ENCODE measurements at places on chromosomes 13 and 19.

- DNase-seq: no peak
These were observed 17.2 kb downstream of the GTF2F2 start for GRCh38 chr13:45137526-45137925.

GRCh38 chr19:42158926-42159325, 26.7 kb upstream of the POU2F2 start:
- DNase-seq: no peak

GRCh38 chr19:3201911-3202310, 16.2 kb downstream of the NCLN start:
- DNase-seq: no peak

- DNase-seq: no peak
These were observed 218.5 kb downstream of the ZNF536 start for GRCh38 chr19:30590596-30591229.

DNA sequence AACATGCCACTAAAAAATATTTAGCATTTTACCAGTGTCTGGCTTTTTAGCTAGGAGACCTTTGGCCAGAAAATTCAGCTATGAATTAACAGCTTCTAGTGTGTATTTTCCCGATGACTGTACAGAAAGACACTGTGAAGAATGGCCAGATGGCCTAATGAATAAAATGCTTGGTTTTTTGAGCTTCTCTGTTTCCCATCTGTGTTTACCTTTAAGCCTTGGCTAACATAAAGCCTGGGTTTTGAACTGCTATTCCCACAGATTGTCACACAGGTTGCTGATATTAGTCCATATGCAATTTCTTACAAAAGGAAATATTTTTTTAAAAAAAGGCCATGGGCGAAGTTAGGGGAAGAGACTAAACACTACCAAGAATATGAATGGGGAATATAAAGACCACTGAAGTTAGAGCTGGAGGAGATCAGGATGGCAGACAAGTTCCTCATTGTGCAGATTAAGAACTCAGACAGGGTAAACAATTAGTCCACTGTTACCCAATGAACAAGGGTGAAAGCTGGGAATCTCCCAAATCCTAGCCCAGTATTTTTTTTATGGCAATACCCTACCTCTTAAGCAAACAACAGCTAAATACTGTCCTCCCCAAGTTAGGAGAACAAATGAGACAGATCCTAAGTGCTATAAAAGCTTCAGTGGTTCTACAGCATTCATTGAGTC, 95.1 kb downstream of the DCT start:
- DNase-seq: no peak

DNA sequence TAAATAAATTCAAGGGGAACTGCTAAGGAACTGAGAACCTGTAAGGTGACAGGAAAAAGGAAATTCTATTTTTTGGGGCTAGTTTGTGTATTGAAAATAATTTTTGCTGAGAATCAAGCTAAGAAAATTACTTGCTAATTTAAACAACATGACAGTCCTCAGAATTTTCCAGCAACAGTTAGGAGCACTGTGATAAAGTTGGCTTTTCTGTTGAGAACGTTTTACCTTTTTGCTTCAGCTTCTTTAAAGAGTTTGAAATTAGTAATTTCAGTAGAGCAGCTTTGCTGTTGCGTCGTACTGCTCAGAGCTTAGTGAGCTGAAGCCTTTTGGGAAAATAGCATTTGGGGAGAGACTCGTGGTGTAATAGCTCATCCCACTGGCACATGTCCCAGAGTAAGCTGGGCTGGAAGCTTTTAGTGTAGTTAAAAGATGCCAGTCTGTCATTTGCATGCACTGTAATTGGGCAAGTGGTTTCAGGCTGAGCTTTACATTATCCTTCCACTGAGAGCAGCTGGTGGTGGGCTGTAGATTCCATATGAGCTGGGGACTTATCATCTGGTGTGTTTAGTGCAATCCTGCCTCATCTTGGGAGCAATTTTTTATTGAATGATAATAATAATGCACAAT, 69.8 kb downstream of the LRCH1 start:
- DNase-seq: peak; percentile 80

DNA sequence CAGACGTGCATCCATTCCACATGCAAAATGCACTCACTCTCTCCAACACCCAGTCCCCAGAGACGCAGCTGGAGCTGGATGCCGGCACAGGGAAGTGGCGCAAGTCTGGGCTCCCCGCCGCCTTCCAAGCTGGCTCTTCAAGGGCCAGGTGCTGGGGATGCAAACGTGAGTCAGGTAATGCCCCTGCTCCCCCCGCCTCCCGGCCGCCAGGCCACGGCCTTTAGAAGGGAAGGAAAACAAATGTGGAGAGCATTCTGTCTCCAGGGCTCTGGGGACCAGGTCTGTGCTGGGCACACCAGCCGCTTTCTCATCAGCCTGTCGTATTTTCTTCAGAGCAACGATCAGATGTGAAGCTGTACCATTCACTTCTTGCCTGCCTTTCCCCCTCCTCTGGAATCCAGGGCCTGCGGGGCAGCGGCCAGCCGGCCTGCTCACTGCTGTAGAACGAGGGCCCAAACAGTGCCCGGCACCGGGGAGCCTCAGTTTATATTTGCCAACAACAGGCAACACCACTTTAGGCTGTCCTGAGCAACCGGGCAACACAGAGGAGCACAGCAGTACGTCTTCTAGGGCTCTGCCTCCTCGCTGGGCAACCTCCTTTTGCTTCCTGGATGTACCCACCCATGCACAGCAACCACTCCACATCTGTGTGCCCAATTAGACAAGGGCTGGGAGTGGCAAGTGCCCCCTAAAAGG, 3.8 kb downstream of the RAB20 start:
- DNase-seq: no peak

DNA sequence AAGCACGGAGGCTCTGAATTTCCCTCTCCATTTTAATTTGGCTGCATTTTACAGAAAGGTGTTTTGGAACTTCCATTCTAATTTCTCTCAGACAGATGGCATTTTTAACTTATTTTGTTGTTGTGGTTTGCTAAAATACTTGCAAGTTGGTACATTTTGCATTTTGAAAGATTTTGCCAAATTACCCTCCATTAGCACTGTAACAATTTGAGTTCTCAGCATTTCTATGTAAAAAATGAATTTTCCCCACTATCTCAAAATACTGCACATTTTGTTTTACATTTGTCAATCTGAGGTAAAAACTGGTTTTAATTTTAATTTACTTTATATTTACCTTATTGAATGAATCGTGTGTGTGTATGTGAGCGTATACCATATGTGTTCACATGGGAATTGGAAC, 7.0 kb upstream of the HNRNPL start:
- DNase-seq: no peak

- peak; percentile 66 for DNase-seq
These were observed 319.6 kb downstream of the TEX29 start for GRCh38 chr13:111640006-111640405.

DNA sequence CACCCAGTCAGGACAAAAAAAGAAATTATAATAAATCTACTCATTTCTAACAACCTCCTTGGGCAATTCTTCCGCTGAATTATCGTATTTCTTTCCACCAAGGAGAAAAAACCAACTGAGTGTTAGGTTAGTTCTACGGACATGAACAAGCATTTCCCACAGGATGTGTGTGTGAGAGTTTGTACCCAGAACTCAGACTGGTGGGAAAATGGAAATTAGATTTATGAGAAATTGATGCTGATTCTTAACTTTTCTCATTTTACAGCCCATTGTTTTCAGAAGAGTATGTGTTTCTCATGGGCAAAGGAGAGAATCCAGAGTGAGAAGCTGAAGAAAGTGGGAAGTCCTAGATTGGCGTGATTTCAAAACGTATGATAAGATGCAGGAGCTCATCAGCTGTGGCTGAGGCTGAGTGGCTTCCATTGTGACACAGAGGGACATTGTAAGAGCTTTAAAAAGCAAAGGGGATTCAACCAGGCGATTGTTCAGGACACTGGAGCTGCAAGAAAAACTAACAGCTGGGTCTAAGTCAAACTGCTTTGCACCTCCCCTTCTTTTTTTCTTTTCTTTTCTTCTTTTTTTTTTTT, 184.7 kb upstream of the ARGLU1 start:
- DNase-seq: peak; percentile 15

DNA sequence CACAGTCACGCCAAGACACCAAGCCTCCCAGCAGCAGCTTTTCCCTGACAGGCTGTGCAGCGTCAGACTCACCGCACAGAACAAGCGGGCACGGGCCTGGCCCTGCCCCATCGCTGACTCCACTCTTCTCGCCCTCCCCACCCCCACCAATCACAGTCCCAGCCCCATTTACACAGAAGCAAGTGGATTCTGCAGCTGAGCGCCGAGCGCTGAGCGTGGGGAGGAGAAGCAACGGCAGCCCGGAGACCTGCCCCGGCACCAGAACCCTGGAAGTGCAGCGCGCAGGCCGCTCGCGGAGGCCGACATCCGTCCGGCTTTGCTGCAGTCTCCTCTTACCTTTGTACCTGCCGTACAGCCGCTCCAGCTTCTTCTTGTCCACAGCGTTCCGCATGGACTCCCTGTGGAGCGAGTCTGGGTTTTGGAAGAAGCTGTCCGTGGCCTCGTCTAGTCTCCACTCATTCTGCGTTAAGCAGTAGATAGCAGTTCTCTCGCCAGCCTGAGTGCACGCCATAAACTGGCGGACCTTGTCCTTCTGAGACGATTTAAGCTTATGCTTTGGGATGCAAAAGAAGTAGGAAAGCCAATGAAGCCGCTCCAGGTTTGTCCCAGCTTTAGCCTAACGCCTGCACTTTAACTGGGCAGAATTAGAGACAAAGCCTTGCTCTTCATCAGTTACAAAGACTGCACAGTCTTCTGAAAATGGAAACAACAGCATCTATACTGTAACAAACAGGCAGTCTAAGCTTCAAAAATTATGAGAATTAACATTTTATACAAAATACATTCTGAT, 6.8 kb downstream of the DCUN1D2 start:
- no peak for DNase-seq

- no peak for DNase-seq
These were observed 418.9 kb downstream of the ZNF536 start for GRCh38 chr19:30791088-30791487.

GRCh38 chr13:57045826-57046546, 94.7 kb upstream of the PRR20A start:
- DNase-seq: peak; percentile 17

GRCh38 chr13:41547251-41548000, 90.1 kb downstream of the RGCC start:
- DNase-seq: peak; percentile 71

GRCh38 chr13:88257706-88258105, 586.5 kb downstream of the SLITRK5 start:
- no peak for DNase-seq

DNA sequence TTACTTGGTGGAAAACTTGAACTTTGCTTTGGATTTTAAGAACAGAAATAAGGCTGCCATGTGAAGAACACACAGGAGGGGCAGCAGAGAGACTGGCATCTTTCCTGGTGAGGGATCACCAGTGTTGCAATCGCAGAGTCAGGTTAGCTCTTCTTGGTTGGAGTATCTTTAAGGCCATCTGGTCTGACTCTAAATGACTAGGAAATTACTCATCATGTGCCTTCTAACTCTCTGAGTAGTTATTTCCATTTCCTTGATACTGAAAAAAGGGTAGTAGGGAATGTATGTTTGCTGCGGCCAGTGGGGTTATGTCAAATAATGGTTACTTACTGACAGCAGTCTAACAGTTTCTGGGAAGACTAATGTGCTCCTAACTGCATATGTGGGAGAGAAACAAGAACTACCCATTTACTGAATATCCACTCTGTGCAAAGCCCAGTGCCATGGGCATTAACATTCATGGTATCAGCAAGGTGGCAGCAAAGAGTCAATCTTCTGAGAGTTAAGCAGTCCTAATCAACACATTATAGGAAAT, 122.1 kb downstream of the COG6 start:
- peak; percentile 29 for DNase-seq

- no peak for DNase-seq
These were observed 29.2 kb upstream of the ARGLU1 start for GRCh38 chr13:106597186-106597585.

DNA sequence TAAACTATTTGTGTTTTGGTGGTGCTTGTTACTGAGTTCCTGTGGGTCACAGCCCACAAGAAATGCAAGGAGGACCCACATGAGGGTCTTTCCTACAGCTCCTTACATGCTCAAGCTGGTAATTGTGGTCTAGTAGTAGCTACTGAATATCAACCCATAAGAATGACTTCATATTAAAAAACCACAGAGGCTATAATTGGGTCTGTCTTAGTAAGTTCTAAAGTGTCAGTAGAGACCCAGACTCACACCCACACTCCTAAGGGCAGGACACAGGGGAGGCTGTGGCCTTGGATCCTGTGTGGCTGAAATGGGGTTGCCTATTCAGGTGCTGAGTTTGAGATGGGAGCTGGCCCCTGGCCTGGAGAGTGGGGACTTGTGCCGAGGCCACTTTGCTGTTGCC, 19.6 kb downstream of the TFDP1 start:
- DNase-seq: no peak

DNA sequence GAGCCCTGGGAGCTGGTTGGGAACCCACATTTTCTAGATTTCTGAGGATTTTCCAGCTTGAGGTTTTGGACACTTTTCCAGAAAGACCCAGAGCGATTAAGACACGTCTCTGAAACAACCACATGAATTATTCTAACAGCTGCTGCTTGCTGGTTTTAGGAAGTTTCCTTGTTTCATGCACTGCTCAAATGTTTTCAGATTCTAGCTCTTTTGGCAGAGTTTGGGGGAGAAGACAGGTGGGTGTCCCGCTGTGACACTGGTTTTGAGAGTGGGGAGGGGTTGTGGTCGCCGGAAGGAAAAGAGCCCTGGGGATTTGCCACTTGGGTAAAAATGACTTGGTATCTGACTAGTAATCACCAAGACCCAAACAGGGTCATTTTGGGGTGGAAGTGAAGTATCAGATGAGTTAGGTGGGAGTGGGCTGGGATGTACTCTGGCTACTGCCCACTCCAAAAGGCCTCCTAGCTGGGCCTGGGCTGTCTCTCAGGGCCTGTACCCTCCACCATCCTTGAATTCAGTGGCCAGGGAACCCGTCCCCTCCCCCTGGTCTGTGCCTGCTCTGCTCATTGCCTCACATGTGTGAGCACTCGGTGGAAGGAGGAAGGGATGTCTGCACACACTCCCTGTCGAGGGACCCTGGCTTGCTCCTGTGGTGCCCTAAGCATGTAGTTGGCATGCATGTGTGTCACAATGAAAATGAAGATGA, 13.2 kb downstream of the GATAD2A start:
- DNase-seq: no peak

DNA sequence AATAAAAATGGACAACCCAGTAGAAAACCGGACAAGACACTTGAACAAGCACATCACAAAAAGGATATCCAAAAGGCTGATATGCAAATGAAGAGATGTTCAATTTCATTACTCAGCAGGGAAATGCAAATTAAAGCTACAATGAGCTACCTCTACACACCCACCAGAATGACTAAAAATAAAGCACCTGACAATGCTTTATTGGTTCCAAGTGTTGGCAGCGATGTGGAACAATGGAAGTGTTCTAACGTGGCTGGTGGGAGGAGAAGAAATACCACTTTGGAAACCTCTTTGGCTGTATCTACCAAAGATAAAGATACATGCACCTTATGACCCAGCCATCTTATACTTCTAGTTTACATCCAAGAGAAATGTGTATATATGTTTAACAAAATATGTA, 3.7 kb upstream of the ACP7 start:
- no peak for DNase-seq

- DNase-seq: no peak
These were observed 557 bp downstream of the ZNF576 start for GRCh38 chr19:43596842-43597461.

- DNase-seq: peak; percentile 80
These were observed at the start of gene UNC13A for GRCh38 chr19:17687857-17688784. UNC13A (minus strand) TSS chr19:17688354; CDS start chr19:17688199, 155 bp downstream.
